Astrocyte (in vitro differentiated cells and primary cell): ENCODE measurements at places on chromosomes 2 and 18.
A peak's percentile ranks its signal among the peaks of the same experiment; 100 is the strongest.

DNA sequence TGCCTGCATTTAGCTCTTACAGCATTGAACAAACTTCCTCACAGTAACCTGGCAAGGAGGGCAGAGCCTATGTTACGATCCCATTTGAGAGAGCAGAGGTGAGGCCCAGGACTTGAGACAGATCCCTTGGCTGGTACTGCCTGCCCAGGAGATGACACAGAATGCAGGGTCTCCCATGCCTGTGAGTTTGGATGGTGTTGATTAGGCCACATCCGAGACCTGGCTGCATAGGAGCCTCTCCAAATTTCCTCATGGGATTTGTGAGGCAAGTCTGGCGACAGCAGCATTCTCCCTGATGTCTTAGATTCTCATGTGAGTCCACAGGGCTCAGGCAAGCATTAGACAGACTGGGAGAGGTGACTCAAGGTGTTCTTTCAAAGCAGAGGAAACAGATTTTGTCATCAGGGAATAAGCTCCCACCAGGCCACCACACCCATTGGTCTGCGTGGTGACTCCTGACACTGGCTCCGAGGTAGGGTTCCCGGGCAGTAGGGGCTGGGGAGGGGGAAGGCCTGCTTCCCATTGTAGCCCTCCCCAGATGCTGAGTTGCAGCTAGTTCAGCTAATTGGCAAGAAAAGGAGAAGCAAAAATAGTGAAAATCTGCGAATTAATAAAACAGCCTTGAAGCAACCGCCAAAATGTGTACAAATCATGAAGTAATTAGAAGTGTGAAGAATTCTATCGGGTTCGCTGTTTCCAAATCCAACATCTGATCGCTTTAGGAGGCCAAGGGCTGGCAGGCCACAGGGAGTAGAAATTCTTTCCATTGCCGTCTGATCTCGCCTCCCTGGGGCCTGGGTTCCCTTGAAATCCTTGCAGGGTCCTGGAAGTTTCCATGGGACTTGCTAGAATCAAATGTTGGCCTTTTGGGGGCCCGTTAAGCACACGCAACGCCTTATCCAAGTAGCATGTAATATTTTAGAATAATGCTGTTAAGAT is 68.0 kb downstream of the MAPK4 start:
- no peak for DNase-seq

DNA sequence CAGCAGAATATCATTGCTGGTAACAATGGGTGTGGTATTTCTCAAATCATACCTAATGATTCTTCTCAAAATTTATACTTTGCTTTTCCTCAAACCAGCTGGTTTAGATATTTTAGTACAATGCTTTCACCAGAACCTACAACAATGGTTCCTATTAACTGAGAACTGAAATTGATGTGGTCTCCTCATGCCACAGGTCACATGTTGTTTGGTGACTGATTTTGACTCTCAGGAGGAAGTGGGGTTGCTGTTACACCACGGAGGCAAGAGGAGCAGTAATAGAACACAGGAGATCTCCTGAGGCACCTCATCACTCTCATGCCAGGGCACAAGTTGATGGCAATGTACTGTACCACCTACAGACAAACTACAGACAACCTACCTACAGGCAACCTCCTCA is 3.0 kb upstream of the CEP68 start:
- no peak for DNase-seq

DNA sequence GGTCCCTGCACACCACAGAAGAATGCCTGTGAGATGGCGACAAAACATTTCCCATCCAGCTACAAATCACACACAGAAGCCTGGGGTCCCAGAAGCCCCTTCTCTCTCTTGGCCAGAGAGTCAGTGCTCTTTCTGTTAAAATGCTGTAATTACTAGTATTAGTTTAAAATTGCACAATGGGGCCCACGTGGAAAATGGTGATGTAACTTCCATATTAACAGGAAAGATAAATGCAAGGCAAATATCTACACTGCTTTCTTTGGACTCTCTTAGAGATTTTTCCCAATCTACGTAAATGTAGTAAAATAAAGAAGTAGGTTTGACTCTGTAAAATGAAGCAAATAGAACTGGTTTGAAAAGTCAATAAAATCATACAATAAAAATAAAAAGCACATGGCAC is 113.9 kb upstream of the TFCP2L1 start:
- DNase-seq: no peak

DNA sequence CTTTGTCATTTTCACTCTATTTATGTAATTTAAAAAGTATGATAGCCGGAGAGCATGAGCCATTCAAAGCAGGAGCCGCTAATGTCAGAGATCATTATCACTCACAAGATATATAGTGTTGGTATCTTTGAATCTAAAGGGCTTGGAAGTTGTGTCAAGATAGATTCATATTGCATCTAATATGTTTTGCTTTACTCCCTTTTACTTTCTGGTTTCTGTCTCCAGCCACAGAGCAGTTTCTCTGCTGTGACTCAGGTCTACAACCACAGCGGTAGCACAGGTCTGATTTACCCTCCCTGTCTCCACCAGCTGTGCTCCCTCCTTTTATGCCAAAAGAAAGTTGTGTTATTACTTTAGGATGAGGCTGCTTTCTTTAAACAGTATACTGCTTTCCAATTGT is 424.0 kb downstream of the ARHGAP15 start:
- DNase-seq: no peak

- no peak for DNase-seq
Observed at GRCh38 chr2:204441316-204441715, 104.0 kb upstream of the PARD3B start.

DNA sequence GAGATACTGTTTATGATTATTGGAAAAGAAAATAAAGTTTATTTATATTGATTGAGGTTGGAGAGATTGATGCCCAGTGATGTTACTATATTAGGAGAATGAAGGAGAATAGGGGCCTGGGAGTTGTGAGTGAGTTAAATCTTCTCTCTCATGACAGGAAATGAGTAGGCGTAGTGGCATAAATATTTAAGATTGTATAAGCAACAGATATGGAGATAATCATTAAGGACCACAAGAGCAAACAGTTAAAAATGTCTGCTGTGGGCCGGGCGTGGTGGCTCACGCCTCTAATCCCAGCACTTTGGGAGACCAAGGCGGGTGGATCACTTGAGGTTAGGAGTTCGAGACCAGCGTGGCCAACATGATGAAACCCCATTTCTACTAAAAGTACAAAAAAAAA is 62.7 kb downstream of the PTRHD1 start:
- no peak for DNase-seq

GRCh38 chr18:57621246-57621604 is 411 bp downstream of the NARS1 start:
- no peak for DNase-seq

- DNase-seq: no peak
Observed at GRCh38 chr2:205686056-205686782, 3.9 kb downstream of the NRP2 start.

- DNase-seq: no peak
Observed at GRCh38 chr18:1779587-1779986, 791.7 kb downstream of the METTL4 start.

GRCh38 chr2:43397411-43397810 is 171.0 kb upstream of the ZFP36L2 start:
- DNase-seq: no peak

DNA sequence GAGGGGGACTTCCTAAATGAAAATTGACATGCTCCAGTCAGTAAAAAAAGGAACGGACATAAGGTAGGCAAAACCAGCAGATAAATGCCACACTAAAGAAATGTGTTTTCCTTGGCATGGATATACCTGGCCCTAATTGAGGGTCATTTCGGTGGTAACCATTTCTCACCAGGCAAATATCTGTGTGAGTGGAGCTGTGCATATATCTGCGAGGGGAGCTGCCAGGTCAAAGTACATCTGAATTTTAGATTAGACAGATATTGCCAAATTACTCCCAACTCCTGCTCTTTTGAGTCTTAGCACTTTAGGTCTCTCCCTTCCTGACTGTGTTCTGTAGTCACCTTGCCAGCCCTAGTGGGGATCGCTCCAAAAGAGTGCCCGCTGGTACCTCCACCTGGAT is 204.2 kb downstream of the SH3BP4 start:
- no peak for DNase-seq

GRCh38 chr18:27699137-27699536 is 477.8 kb downstream of the CDH2 start:
- DNase-seq: no peak

DNA sequence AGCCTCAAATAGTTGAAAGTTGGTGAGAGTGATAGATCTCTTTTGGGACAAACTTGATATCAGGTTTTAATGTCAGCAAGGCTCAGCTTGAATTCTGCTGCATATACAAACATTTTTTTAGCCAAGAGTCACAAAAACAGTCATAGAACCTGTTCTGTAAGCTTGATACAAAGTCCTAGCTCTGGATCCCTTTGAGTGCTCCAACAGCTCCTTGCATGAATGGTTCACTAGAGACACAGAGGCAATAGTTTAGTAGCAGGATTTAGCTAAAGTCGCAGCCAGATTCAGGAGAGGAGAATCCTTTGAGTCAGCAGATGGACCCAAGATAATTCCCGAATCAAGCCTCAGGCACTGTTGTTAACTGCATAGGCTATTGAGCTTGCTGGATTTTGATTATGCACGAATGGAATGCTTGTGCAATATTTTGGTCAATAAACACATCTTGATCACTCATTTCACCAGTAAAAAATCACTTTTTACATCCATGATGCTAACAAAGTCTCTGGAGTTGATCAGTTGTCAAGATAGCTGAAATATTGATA is 148.6 kb downstream of the KLHL14 start:
- no peak for DNase-seq

DNA sequence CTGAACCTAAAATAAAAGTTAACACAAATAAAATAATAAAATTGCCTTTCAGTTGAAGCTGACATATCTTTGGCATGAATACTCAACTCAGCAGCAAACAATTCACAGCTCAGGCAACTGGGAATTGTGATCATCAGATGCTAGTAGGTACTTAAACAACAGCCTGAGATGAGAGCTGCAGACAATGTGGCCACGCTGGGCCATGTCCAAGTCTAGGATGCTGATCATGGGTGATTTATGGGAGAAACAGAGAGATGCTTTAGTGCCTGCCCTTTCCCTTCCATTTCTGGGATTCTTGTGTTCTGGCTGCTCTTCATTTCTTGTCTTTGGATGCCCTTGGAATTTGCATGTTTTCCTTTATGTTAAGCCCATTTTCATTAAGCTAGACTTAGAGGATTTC is 212.4 kb upstream of the CWC22 start:
- peak; percentile 82 for DNase-seq

GRCh38 chr2:80786584-80786983 is 482.0 kb upstream of the LRRTM1 start:
- DNase-seq: no peak

DNA sequence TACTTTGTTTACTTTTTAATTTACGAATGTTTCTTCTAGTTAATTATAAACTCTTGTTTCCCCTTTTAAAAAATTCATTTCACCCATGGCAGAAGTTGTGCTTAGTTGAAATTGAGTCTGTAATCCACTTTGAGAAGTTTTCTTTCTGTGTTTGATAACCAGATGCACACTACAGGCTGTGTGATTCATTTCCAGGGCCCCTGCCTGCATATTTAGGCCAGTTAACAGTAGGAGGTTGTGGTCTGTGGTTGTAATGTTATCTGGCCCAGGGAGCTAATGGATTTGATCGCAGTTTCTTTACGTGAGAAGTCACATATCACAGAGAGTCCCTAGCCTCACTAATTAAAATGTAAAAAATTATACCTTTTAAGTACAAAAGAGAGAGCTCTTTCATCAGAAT is 3.3 kb downstream of the CDH7 start:
- peak; percentile 31 for DNase-seq

DNA sequence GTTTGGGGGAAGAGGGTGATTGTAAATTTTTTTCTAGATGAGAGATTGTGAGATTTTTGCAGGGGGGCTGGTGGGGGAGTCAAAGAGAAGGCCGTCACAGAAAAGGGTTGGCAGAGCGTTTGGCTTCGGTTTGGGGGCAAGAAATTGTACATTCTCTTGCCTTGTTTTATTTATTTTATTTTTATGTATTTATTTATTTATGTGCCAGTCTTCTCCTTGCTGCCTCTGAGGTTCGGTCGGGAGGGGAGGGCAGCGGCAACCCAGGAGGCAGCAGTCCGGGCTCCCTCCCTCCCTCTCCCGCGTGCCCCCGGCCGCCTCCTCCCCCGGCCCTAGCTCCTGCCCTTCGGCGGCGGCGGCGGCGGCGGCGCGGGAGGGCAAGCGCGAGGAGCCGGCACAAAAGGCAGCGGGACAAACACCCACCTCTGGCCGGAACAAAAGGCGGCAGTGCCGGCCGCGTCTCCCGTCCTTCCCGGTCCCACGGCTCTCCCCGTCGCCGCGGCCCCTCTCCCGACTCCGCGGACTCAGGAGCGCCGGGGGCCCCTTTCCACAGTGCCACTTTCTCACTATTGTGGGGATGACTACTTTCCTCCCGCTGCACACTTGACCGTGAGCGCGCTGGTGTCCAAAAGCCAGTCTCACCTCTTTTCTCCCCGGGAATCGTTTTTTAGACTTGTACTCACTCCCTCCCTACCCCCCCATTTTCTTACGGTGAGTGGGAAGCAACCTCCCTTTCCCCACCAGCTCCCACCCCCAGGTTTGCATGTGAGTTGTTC is 1.2 kb downstream of the BCL11A start:
- DNase-seq: no peak

- peak; percentile 69 for DNase-seq
Observed at GRCh38 chr2:33111002-33111446, 164.3 kb downstream of the LTBP1 start.

DNA sequence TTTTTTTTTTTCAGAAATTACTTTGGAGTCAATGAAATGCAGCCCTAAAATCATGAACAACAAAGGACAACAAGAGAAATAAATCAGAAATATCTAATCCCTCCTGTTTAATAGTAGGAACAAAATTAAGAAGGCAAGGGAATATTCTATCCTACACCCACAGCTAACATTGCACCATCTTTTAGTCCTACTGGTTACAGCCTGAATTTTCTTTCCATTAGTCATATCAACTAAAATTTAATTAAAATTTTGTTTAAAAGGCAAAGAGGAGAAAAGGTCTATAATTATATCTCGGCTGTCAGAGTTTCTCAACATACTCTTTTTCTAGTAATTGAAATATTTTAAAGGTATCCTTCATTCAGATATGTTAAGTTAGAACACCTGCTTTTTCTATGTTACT is 61.9 kb downstream of the DTNA start:
- DNase-seq: no peak
